ENCODE measurements at places on chromosomes 16 and 17.

DNA sequence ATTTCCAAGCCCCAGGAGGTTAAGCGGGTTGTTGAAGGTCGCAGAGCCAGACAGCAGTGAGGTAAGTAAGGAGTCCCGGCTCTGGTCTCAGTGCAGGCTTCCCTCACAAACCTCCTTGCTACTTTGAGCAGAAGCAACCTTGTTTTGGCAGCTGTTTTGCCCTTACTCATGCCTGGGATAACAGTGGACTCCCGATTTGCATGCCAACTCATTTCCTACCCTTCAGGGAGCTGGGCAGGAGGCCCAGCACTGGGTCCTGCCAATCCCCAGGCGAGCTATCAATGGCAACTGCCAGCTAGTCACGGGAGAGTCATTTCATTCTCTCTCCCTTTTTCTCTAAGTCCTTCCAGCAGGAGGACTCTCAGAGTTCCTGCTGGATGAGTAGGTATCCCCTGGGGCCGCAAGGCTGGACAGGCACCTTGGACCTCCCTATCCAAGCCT is 72.0 kb upstream of the KSR1 start:
- peak; percentile 61 for DNase-seq

DNA sequence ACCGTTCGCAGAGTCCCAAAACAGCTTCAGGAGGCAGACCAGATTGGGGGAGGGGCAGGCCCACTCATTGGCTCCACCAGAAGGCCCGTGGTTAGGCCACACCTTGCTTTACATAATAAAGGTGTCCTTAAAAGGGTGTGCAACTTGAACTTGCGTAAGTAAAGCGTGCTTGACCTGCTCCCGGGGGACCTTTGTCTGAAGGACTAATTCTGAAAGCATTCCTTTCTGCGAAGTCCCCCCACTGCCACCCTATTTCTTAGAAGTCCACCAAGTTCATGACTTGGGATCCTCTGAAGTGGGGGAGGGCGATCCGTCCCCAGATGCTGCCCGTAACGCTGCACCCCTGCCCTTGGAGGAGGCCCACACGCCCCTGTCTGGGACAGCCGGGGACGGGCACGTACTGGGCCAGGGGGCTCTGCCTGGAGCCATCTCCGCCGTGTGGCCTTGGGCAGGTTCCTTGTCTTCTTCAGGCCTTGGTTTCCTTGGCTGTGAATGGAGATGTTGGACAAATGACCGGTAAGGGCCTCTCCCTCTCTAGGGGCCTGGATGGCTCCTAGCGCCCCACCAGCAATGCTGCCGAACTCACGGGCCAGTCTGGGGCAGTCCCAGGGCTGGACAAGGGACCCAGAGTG is 823 bp upstream of the ZNF469 start:
- DNase-seq = no peak

DNA sequence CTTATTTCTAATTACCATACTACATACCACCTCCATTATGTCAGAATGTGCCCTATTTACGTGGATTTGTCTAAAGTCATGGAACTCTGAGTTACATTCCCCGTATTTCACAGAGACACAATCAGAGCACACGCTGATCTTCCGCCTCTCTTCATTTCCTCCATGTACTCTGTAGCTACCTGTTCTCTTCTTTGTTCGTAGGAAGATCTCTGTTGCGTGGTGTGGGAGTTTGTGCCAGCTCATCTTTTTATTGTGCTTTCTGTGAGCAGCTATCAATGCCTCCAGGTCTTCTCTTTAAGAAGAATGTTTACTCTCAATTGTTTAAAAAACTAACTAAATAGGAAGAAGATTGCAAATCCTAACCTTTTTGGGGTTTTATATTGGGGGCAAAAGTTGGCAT is 26.9 kb downstream of the NLRC5 start:
- DNase-seq = no peak

DNA sequence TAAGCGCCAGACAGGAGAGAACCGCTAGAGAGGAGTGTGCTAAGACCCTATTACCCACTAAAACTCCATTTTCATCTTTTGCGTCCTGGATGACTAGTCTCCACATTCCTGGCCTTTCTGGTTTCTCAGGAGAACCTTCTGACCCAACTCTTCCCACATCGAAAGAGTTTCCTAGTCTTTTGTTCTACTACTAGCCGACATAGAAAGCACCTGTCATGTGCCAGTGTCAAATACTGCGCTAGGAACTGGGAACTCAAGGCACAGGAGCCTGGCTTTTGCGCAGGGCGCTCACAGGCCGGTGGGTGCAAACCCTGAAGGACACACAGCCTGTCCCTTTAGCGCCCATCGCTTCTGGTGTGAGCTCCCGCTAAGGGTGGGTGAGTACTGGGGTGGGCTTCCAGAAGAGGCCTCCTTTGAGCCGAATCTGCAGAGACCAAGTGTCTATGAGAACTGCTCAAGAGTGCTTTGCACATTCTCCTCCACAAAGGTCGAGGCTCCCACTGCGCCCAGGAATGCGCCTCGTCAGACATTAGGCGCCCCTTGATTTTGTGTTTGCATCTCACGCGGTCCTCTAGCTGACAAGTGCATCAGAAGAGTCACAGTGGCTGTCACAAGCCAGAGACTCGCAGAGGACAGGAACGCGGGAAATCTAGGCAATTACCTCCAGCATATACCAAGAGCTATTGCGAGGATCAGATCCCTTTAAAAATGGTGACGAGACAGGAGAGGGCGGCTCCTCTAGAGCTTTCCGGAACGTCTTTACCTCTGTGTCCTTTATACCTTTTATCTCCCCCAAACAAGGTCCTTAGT is 2.0 kb upstream of the PSMB3 start:
- DNase-seq = no peak

GRCh38 chr16:64391063-64391600 is 730.7 kb downstream of the CDH11 start:
- DNase-seq = no peak
